ENCODE measurements at places on chromosomes 16 and 17.

- DNase-seq, result no peak
Observed at GRCh38 chr16:67449336-67449735, 18.4 kb downstream of the HSD11B2 start.

GRCh38 chr16:51244887-51245657 lies 94.0 kb upstream of the SALL1 start:
- no peak for DNase-seq

GRCh38 chr17:58229881-58230280 lies 8.5 kb upstream of the LPO start:
- DNase-seq, result no peak

DNA sequence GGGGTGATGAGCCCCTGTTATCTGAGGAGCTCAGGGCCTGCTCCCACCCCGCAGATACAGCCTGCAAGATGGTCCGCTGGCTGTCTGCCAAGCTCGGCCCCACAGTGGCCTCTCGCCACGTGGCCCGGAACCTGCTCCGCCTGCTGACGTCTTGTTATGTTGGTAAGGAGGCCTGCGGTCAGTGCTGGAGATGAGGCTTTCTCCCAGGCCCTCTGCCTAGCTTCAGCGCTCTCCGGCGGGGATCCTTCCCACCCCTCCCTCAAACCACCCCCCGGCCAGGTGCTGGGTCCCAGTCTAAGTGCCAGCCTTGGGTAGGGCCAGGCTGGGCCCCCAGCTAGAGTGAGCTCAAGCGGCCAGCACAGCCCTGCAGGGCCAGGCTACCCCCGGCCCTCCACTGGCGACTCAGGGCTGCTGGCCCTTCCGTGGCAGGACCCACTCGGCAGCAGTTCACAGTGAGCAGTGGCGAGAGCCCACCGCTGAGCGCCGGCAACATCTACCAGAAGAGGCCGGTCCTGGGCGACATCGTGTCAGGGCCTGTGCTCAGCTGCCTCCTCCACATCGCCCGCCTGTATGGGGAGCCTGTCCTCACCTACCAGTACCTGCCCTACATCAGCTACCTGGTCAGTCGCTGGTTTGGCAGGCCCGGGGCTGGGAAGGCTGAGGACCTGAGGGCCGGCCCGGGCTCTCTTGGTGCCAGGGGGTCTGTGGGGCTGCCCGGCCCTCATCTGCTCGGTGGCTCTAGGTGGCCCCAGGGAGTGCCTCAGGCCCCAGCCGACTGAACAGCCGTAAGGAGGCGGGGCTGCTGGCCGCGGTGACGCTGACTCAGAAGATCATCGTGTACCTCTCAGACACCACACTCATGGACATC lies 6.1 kb downstream of the WDR81 start:
- no peak for DNase-seq

GRCh38 chr17:17776889-17777288 lies 59.9 kb downstream of the SREBF1 start:
- no peak for DNase-seq

DNA sequence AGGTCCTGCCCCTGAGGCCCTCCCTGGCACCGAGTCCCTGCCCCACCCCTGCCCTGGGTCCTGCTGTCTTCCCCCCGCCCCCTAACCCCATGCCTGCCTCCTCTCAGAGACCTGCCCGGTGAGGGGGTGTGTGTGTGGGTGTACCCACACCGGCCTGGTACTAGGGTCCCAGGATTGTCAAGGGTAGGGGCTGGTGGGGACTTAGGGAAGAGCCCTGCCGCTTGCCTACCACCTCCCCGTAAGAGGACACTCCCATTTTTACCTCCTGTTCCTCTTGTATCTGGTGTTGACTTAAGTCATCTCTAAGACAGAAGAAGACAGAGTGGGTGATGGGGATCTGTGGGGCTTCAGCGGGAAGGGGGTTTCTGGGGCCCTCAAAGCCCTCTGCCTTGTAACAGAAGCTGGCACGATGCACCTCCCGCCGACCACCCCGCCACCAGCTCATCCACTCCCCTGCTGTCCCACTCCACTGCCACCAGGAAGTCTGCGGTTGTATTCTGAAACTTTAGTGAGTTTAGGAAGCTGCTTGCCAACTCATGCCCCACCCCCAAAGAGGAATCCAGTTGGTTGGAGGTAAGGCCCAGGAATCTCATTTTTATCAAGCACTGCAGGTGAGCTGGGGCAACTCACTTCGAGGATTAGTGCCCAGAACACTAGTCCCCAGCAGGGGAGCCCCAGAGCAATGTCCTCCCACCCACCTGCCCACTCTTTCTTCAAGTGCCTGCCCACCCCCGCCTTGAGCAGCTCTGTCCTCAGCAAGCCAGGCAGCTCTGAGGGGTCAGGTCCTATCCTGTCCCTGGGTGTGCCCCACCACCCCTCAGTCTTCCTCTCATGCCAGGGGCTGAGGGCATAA lies 5.6 kb downstream of the SPATA32 start:
- no peak for DNase-seq

DNA sequence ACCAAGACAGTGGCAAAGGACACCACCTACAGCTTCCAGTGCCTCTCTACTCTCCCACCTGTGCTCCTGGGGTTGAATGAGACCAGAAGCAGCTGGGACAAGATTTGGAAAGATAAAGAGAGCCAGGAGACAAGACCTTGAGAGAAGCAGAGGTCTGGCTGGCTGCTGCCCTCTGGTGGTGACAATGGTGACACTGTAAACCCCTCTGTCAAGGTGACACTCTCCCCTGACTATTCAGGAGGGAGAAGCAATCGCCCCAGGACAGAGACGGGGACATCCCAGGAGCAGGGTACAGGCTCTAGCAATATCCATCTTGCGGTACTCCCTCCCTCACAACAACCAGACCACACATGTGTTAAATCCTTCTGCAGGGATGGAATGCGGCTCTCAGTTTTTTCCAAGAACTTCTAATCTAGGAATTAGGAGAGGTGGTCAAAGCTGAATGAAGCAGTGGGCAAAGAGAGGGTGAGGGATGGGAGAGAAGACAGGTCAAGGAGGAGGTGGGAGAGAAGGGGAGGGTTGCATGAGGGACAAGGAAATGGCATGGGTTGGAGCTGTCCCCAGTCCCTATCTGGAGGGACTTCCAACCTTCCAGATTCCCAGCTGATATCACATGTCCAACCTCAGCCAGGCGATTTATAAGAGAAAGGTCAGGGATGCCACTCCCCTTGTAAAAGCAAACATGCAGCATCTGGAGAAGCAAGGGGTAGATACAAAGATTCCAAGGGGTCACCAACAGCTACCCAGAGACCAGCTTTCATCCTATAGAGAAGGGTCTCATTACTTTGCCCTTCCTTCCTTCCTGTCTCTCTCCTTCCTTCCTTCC lies 2.9 kb downstream of the PHOSPHO1 start:
- no peak for DNase-seq

DNA sequence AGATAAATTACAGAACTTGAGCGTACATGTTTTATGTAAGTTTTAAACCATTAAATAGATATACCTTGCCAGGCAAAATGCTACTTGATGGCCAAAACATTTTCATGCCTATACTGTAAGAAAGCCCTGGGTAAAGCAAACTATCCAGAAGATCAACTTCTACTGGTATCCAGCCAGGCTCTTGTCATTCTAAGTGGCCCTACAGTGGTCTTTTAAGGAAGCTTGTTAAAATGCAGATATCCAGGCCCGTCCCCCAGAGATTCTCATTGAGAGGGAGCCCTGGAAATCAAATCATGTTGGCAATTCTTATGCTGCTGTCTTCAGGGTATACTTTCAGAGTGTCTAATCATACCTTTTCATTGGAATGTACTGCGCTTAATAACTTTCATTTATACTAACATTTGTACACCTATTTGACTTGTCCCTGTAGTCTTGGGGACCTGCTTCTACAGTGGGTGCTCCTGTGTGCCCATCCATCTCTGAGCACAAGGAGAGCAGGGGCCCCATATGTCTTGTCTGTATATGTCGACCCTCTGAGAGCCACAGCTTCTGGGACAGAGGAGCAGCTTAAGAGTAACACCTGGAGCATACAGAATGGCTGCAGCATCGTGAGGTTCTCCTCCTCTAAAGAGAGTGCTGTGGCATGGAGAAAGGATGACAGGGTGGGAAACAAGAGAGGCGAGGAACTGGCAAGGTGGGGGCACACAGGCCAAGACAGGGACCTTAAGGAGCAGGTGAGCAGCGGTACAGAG lies 43.6 kb upstream of the ANKFY1 start:
- DNase-seq, result no peak

GRCh38 chr16:70399951-70400350 lies 38.9 kb downstream of the ST3GAL2 start:
- no peak for DNase-seq

DNA sequence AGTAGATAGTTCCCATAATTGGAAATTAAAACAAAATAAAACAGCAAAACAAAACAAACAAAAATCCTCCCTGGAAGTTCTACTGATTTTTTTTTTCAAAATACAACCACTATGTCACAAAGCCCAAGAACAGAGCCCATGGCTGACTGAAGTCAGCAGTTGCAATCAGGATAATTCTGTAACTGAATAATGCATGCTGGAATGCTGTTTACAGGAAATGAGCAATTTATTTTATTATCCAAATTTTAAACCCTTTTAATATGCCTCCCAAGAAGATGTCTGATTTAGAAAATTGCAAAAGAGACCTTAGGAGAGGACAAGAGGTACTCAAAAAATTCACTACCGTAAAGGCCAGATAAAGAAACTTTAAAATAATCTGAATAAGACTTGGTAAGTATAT lies 578.2 kb downstream of the TOX3 start:
- no peak for DNase-seq

DNA sequence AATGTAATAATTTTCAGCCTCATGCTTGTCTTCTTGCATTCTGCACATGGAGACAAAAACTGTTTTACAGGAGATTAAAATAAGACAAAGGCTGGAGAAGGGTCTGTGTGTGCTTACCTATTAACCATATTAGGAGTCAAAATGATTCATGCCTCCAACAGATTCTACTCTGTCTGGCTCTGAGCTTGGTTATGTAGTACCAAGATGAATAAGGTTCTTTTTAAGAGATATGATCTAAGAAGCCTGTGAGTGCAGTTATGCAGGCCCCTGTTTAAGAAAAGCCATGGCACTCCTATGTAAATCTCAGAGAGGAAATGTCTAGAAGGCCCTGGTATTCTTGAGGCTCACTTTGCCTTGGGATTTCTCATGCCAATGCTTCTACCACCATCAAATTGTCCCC lies 486.6 kb upstream of the CDH11 start:
- no peak for DNase-seq

GRCh38 chr17:81809556-81809998 lies 5.6 kb downstream of the GCGR start:
- no peak for DNase-seq

DNA sequence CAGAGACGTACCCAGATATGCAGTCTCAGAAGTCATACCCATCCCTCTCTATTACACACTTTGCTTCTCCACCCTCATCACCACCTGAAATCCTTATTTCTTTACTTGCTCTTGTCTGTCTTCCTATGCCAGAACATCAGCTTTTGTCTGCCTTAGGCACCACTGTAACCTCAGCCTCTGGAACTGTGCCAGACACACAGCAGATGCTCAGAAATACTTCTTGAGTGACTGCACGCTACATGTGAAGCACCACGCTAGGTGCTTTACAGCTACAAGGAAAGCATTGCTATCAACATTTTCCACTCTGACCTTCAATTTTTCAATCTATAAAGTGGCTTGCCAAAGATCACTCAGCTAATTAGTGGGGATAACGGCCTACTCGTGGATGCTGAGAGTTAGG lies 226.8 kb downstream of the CHD9NB start:
- no peak for DNase-seq

GRCh38 chr17:79607940-79608623 lies 2.8 kb downstream of the RBFOX3 start:
- DNase-seq, result no peak

GRCh38 chr17:13355054-13355453 lies 246.7 kb downstream of the HS3ST3A1 start:
- no peak for DNase-seq

GRCh38 chr17:74527756-74528155 lies 3.5 kb downstream of the CD300LB start:
- DNase-seq, result no peak

GRCh38 chr17:14298221-14298946 lies 2.5 kb upstream of the HS3ST3B1 start:
- DNase-seq, result no peak

DNA sequence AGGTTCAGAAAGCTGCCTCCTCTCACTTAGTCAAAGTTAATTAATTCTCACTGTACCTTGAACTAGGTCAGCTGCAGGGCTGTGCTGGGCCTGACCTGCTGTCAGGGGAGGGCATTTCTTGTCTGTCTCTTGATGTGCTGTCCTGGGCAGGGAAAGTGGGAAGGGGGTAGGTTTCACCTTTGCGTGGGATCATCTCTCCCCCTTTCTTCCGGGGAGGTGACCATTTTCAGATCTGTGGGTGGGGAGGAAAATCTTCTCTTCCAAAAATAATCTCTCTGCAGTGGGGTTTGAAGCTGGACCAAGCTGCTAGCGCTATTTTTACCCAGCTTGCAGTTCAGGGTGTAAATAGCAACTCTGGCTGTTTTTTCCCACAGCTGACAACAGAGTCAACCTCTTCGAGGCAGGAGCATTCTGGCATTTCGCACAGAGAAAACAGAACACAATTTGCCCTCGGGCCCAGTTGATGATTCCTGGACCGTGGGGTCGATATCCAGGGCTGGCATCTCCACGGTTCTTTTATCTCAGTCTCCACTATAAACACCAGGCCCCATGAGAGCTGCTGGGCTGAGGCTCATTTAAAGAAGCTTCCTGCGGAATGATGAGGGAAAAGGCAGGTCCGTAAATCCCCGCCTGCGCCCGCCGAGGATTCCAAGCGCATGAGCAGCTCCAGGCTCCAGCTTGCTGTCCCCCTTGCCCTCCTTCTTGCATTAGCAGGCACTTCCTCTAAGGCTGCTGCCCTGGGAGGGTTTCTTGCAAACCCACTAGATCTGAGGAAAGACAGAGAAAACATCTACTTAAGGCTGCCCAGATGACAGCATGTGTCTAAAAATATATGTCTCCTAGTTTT lies 93.9 kb downstream of the YPEL2 start:
- no peak for DNase-seq

DNA sequence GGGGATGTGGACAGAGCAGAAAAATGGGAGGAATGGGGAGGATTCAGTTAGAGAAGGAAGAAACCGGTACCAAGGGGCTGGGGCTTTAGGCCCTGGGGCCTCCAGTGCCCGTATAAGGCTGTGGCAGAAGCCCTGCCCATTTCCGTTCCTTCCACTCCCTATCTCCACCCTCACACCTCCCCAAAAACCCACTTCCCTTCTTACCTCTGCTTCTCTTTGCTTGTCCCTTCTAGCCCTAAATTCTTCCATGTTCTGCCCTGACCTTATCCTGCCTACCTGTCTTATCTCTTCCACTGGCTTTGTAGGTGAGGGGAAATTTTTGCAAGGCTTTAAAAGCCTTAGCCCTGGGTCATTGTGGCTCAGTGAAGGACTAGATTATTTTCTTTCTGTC lies 4.1 kb downstream of the RNF167 start:
- DNase-seq, result no peak

DNA sequence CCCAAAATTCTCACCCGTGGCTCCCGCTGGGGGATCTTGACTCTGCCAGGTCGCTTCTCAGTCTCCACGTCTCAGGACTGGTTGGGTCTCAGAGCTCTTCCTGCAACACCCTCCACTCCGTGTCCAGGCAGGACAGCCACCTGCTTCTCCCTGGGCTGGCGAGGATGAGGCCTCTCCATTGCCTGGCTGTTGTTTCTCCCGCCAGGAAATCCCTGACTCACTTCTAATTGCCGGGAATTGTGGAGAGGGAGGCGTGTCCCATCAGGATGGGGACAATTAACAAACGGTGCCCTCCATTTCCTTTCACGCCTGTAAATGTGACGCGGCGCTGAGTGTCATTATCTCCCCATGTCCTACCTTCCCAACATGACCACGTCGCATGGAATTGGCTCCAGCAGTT lies 204.5 kb downstream of the RBFOX3 start:
- no peak for DNase-seq

Data from thoracic aorta (tissue), 2 donors.